Lower leg skin (tissue), 4 donors: ENCODE measurements at places on chromosomes 12 and 14.

- no peak for DNase-seq
Observed at GRCh38 chr12:6384499-6385436, 806 bp downstream of the LTBR start.

DNA sequence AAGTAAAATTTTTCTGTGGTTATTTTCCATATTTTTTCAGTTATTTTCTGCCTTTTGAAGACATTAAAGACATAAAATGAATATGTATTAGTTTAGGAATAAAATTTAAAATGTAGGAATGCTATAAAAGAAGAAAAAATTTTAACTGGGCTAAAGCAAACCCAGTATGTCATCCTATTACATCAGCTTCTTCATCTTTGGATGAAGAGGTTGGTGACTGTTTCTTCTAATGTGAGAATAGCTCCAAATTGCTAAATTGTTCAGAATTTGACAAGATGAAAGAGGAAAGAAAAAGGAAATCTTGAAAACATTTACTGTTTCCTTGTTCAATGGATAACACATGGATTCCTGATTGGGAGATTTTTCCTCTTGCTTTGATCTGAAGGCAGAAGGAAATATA is 52.7 kb upstream of the PZP start:
- DNase-seq = no peak

GRCh38 chr12:14417715-14418114 is 52.2 kb downstream of the ATF7IP start:
- DNase-seq = no peak

GRCh38 chr12:106127338-106128126 is 11.2 kb downstream of the NUAK1 start:
- peak; percentile 68 for DNase-seq

- peak; percentile 65 for DNase-seq
Observed at GRCh38 chr14:94570002-94570400, 8.8 kb downstream of the SERPINA4 start.

GRCh38 chr12:93453633-93454032 is 11.9 kb upstream of the UBE2N start:
- no peak for DNase-seq

DNA sequence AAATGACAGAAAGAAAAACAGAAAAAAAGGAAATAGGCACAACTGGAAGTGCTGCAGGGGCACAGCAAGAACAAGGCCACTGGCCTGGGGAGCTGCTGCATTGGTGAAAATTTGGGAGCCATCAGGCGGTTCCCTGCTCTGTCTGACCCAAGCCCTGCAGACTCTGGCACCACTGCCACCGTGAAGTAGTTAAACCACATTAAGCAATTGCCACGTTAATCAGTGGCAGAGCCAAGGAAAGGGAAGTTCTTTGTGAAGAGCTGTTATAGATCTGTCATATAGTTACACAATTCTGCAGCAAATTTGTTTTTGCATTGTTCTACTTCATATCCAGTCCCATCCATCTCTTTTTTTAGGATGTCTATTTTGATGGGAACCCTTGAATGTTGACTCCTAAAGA is 915.3 kb downstream of the FSCB start:
- DNase-seq = no peak

DNA sequence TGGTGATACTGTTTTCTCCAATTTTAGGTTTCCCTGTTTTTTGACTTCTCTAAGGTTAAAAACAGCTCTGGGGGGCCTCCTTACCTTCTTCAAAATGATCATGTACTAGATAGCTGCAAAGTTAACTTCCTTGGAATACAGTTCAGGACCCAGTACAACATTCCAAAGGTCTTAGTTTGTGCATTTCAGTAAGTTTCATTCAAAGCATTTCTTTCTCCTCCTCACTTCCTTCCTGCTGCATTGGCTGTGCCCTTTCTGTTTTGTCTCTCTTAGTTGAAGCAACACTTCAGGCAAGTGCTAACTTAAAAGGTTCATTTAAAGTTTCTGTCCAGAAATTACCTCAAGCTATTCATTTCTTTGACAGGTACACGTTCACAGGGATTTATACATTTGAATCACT is 95.7 kb downstream of the SCN8A start:
- DNase-seq = no peak

GRCh38 chr12:113860950-113861349 is 105.2 kb downstream of the RBM19 start:
- DNase-seq = no peak

DNA sequence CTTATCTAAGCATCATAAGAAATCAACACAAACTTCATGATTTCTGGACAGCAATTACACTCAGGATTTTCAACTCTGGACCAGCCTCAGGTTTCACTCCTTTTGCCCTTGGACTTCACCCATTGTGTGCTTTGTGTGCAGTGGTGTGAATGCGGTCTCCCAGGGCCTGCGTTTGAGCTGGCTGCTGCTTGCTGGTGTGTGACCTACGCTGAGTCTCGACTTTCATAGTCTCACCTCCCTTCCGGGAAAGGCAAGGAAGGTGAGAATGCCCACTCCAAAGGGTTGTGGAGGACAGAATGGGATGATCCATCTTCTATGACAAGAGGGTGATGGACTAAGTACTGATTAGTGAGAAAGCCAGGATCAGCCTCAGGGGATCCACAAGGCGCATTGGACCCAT is 228.8 kb downstream of the C12orf75 start:
- no peak for DNase-seq

DNA sequence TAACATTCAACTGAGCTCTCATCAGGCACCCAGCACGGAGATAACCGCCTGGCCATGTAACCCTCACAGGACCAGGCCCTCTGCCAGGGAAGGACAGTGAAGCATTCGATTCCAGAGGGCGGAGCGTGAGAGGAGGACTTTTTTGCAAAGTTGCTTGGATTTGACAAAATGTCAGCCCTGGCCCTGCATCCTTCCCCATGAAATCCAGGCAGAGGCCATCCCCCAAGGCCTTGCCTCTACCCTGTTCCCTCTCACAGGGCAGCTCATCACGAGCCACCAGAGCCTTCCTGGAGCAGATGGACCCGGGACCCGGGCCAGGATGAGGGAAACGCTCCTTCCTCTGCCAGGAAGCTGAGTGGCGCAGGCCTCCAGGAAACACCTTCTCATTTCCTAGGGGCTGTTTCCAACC is 17.0 kb downstream of the CAMKK2 start:
- no peak for DNase-seq

GRCh38 chr12:55019784-55020183 is at the start of gene NEUROD4:
Gene NEUROD4 (plus strand): TSS chr12:55019974. CDS start chr12:55026440, 6,466 bp downstream.
- DNase-seq = peak; percentile 13

DNA sequence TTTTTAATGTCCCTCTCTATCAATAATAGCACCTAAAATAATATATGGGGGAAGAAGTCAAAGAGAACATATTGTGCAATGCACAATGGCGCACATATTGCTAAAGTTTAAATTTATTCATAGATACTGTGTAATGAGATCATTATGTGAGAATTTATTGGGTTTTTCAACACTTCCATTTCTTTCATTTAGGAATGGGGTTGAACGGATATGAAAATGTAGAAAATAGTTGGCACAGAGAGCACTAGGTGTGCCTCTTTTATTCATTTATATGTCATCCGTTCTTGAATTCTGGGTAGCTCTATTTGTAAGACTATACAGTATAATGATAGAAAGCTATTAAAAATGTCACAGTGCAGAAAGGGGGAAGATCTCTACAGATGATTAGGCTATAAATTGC is 63.9 kb downstream of the ATG14 start:
- DNase-seq = no peak

GRCh38 chr12:59186451-59186850 is 266.1 kb upstream of the LRIG3 start:
- no peak for DNase-seq

DNA sequence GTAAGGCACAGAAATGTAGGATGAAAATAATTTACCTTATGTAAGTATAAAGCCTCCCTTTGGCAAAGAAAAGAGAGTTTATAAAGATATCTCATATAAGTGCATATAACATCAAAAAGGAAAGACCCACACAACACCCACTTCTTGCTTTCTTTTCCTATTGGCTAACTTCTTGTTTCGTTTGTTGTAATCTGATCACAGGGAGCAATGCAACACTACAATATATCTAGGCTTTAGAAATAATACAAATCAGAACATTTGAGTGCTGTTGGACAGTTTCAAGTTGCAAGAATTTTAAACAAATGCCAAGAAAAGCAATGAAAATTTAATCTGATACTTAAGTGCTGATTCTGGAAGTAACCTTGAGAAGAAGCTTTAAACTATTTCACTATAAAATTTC is 1.3 kb downstream of the FGD6 start:
- no peak for DNase-seq

- peak; percentile 77 for DNase-seq
Observed at GRCh38 chr12:590206-590750, 73.0 kb downstream of the NINJ2 start.

DNA sequence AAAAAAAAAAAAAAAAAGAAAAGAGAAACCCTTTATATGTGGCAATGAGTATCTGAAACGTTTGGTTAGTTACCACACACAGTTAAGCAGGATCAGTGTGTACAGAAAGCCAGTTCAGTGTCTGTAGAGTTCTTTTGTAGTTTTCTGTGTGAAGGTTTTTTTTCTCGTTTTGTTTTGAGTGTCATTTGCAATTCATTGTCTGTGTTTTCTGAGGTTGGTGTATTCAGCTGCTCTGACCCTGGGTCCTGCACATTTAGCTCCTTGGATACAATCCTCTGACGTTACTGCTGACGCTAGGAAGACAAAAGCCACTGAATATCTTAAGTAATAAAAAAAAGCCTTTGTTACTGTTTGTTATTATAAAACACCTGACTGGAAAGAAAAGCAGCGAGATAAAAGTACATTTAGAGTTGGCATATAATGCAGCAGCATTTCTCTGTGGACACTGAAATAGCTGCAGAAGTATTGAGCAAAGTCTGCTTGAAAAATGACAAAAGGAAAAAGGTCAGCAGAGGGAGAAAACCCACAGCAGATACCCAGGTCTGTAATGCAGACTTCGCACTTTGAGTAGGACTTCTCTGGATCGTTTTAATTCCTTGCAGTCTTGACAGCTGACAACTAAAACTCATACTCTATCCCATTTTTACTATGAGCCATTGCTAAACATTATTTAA is 89.0 kb downstream of the POLR3B start:
- DNase-seq = no peak

DNA sequence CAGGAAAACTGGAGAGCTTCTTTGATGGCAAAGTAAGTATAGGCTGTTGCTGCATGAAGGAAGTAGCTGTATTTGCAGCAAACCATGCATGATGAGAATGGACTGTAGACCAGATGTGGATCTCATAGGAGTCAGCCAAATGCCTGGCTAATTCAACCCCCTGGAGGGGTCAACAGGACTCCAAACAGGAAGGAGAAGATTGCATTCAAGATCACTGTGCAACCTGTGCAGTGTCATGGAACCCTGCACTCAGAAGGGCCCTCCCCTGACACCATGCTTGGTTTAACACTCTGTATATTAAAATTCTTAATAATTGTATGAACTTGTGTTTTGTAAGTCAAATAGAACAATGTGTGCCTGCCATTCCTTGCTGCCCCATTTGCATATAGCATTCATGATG is 225.1 kb upstream of the FSCB start:
- no peak for DNase-seq

DNA sequence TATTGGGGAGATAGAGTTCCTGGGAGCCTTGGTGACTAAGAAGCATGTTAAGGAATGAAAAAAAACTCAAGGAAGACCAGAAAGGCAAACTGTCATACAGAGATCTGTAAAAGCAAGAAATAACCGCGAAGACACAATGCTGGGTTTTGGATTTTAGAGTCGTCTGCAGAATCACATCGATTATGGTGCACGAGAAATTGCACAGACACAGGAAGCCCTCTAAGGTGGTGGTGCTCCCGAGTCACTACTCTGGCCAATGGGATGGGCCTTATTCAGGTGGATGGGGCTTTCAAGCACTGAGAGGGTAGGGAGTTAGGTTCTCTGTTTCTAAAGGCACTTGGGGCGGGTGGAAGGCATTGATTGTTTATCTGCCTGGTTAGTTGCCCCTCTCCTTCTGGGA is 10.3 kb upstream of the FLVCR2 start:
- no peak for DNase-seq

GRCh38 chr12:132872975-132873421 is 14.4 kb downstream of the CHFR start:
- no peak for DNase-seq

DNA sequence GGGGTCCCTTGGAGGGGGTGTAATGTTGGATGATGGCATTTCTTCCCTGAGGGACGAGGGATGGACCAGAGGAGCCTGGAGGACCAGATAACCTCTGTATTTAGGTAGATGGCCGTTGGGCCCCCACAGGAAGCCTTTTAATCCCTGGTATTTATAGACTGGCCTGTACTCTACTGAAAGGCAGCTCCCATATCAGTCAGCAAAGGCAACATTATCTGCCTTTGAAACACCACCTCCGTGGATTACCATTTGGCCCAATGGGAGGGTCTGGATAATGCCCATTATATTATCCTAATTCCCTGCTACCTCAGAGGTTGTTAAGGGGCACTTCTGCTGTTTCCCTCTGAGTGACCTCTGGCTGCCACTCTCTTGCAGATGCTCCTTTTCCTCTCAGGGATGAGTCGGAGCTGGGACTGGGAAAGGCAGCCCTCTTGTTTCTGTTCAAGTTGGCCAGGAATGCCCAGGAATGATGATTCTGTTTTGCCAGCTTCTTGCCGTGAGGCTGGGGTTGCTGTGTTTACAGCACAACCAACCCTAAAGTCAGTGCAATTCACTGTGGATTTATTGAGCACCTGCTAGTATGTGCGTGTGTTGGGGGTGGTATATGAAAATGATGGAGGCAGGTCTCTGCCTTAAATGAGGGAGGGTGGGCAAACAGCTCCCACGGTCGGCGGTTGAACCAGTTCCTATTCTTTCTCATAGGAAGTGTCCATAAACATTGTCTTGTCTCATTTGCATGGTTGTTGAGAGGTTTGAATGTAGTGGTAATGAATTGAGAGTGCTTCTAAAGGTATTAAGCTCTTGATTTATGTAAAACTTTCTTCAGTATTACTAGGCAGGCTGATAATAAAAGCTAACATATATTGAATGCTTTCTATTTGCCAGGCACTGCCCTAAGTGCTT is 18.1 kb downstream of the SUSD6 start:
- DNase-seq = no peak

GRCh38 chr12:129839679-129840078 is 64.1 kb downstream of the TMEM132D start:
- DNase-seq = no peak
